ENCODE measurements at places on chromosomes 11 and 22. TPM values are rescaled to one million over a fixed set of nuclear protein-coding genes. Genes with fewer than 3 reads are reported as not detected.

OR5B12 gene
- total RNA-seq: not detected

NEFH gene
- 0.44 TPM for total RNA-seq

MLC1 gene
- not detected for total RNA-seq

SLC6A5 gene
- under 0.01 TPM for total RNA-seq

NAALAD2 gene
- total RNA-seq: 2.5 TPM

TEX54 gene
- not detected for total RNA-seq

OR8D4 gene
- not detected for total RNA-seq

OR6A2 gene
- total RNA-seq: 0.73 TPM

DERL3 gene
- total RNA-seq: 0.17 TPM

ANGPTL5 gene
- 1.3 TPM for total RNA-seq

OR2AG1 gene
- not detected for total RNA-seq

TESMIN gene
- 0.87 TPM for total RNA-seq

BTBD18 gene
- not detected for total RNA-seq

MN1 gene
- total RNA-seq: 16.0 TPM

DDTL gene
- 2.0 TPM for total RNA-seq

GNG3 gene
- not detected for total RNA-seq

TRPC6 gene
- total RNA-seq: 0.17 TPM

SLC22A6 gene
- total RNA-seq: not detected

FOLH1 gene
- total RNA-seq: 0.17 TPM

DCHS1 gene
- total RNA-seq: 39.2 TPM

SEPTIN3 gene
- total RNA-seq: under 0.01 TPM

MMP27 gene
- total RNA-seq: 0.44 TPM

PHOX2A gene
- total RNA-seq: not detected

TMPRSS5 gene
- under 0.01 TPM for total RNA-seq

MAPK12 gene
- 27.1 TPM for total RNA-seq

BTG4 gene
- total RNA-seq: not detected

CRYBA4 gene
- total RNA-seq: not detected

ZFTA gene
- total RNA-seq: 17.9 TPM

ZP1 gene
- total RNA-seq: 0.17 TPM

OR5B3 gene
- total RNA-seq: not detected

ZNF408 gene
- 17.4 TPM for total RNA-seq

GGTLC3 gene
- not detected for total RNA-seq

PKP3 gene
- 2.8 TPM for total RNA-seq

OR2AG2 gene
- total RNA-seq: 0.15 TPM

LYVE1 gene
- total RNA-seq: not detected

SIDT2 gene
- 14.1 TPM for total RNA-seq

ART5 gene
- not detected for total RNA-seq

TRAF6 gene
- total RNA-seq: 8.6 TPM

MISFA gene
- 0.58 TPM for total RNA-seq

RHOD gene
- 20.2 TPM for total RNA-seq

CARNS1 gene
- 0.15 TPM for total RNA-seq

RAG1 gene
- 0.66 TPM for total RNA-seq

TRIM29 gene
- total RNA-seq: 0.17 TPM
